ENCODE measurements at places on chromosomes 6 and 20. TPM values are rescaled to one million over a fixed set of nuclear protein-coding genes. Genes with fewer than 3 reads are reported as not detected.

DNA sequence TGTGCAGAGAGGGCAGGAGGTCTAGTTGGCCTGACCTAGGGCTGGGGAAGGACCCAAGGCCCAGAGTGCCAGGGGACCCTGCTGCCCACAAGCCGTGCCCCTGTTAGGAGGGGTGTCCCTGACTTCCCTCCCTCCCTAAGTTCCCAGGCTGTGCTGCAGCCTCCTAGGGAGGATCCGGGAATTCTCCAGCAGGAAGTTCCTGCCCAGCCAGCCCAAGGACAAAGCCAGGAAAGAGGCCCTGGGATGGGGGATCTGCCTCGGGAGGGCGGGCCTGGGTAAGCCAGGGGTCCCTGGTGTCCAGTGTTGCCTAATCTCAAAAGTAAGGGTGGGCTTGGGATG is 9.3 kb upstream of the BAK1 start:
- DNase-seq = no peak

Gene CCM2L
- total RNA-seq = not detected

Gene FNDC1
- not detected for total RNA-seq

DNA sequence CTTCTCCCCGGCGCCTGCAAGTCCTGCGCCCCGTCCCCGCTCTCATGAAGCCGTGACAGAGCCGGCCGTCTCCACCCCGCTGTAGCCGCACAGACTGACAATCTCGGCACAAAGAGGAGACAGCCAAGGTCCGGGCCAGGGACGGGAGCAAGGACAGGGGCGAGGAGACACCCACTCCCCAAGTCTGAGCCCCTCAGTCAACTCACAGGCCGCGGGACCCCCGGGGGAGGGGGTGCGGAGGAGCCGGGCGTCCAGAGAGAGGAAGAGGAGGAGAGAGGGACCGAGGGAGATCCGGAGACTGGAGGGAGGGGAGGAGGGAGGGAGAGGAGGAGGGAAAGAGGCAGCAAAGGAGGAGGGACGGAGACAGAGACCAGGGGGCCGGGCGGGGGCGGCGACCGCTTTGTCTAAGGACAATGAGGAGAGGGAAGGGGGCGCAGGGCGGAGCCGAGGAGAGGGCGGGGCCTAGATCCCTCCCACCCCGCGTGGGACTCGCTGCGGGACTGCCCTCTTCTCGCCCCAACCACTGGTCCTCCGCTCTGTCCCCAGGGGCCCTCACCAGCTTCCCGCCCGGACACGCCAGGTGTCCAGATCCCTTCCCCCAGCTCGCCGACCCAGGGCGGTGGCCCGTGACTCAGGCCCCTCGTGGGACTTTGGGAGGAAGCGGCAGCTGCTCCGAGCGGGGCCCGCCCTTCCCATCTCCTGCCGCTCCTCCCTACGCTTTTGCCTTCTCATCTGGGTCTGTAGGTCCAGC is 638 bp upstream of the PPP1R18 start:
- peak; percentile 83 for DNase-seq

GRCh38 chr20:58752565-58752964 is 60.0 kb downstream of the NPEPL1 start:
- no peak for DNase-seq

- no peak for DNase-seq
Observed at GRCh38 chr6:78639111-78640110, 227.9 kb upstream of the IRAK1BP1 start.

Gene CD2AP
- total RNA-seq = 45.4 TPM

DNA sequence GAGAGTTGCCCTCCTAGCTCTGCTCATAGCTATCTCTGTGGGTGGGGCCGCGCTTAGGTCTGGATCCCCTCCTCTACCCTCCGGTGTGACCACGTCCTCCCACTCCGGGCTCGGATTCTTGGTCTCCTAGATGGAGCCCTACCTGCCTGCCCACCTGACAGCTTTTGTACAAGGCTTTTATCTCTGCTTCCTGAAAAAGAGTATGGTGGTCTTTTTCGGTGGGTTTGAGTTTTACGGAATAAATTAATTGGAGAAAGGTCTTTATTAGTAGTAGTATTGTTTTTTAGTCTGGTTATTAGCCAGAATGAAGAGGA is 773 bp downstream of the SMAP1 start:
- DNase-seq = no peak

- DNase-seq = no peak
Observed at GRCh38 chr6:141265756-141266623, 866.7 kb upstream of the GJE1 start.

All from activated naive CD8-positive, alpha-beta T cell treated with anti-CD3 and anti-CD28 coated beads, Interleukin-2, amount 10 ng/mL, durations not matched to agents 7 days and 5 days (primary cell).